ENCODE measurements at places on chromosomes 16 and 17.

DNA sequence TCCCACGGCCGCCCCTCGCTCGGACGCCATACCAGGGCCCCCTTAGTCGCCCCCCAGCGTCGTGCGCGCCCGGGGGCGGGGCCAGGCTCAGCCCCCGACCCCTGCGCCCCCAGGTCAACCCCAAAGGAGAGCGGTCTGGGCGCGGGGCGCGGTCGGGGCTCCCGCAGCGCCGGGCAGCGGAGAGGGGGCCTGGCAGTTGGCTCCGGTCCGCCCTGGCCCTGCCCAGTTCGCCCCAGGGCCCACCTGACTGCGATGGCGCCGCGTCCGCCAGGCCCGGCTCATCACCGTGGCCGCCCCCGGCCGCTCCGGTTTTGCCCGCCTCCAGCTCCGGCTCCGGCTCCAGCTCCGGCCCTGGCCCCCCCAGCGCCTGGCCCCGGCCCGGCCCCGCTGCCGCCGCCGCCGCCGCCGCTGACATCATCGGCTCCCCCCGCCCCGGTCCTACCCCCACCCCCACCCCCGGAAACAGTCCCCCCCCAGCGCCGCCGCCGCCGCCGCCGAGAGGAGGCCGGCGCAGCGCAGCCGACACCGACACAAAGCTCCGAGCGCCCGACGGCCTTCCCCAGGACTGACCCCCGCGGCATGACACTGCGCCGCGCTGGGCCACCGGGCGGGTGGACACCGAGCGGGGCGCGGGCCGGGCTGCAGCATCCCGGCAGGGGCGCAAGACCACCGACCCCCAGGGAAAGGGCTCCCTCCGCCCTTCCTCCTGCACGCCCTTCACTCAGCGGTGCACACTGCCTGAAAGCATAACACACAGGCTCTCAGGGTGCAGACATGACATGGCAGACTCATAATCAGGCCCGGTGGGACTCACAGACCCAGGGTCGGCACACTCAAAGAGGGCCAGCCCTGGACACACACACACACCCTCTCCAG, at the start of gene ZBTB4:
TSS of gene ZBTB4 (minus strand) at position 419 of the 876 bp plus-strand sequence. CDS start 12,830 bp downstream, outside the sequence.
- DNase-seq = peak; percentile 29

DNA sequence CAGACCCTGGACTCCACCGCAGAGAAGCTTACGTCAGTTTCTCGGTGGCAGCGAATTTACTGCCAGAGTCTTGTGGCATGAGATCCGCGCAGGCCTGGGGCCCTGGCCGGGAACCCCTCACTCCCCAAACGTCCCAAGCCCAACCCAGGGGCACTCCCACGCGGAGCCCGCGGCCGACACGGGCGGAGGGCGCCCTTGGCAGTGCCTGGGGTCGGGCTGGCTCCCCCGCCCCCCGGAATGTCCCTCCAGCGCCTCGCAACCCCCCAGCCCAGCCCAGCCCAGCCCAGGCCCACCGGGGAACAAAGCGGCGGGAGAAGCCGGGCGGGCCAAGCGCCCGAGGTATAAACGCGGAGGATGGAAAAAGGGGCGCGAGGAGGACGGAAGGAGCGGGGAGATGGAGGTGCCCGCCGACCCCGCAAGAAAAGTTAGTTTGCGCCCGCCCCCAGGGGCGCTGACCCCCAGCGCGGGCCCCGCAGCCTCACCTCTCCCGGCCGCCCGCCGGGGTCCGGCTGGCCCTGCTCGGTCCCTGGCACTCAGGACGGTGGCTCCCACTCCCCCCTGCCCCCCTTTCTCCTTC, 330 bp downstream of the CASKIN2 start:
- no peak for DNase-seq

- DNase-seq = no peak
Measured at GRCh38 chr16:87657621-87658192, 55.4 kb downstream of the JPH3 start.

GRCh38 chr17:1032391-1032790, 35.5 kb downstream of the TIMM22 start:
- DNase-seq = no peak

DNA sequence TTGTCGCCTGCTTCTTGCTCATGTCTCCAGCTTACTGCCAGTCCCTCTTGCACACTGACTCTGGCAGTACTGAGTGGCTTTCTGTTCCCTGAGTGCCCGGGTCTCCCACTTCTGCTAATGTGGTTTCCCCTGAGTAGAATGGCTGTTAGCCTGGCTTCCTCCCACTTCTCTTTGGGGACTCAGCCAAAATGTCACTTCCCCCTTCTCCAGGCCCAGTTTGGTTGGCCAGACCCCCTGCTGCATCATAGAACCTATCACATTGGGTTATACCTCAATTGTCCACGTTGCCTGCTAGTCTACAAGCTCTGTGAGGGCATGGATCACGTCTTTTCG, 304.4 kb downstream of the HS3ST3B1 start:
- DNase-seq = peak; percentile 81

DNA sequence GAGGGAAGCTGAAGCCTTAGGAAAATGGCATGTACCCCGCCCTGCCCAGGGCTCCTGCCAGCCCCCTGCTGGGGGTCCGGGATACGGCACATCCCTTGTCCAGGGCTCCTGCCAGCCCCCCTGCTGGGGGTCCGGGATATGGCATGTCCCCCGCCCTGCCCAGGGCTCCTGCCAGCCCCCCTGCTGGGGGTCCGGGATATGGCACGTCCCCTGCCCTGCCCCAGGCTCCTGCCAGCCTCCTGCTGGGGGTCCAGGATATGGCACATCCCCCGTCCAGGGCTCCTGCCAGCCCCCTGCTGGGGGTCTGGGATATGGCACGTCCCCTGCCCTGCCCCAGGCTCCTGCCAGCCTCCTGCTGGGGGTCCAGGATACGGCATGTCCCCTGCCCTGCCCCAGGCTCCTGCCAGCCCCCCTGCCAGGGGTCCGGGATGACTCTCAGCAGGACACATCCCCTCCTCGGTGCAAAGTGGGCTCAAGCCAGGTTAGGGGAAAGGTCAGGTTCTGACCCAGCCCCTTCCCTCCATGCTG, 43.2 kb downstream of the RPH3AL start:
- no peak for DNase-seq

DNA sequence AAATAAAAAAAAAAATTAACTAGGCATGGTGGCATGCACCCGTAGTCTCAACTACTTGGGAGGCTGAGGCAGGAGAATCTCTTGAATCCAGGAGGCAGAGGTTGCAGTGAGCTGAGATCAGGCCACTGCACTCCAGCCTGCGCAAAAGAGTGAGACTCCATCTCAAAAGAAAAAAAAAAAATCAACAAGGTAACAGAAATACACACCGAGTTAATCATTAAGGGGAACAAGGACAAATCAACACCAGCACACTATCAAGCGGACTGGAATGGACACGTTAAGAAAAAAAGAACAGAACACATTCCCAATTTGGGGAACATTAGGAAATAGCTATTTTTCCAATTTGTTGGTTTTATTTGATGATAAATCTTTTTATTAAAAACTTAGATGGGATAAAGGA, 28.4 kb upstream of the GLG1 start:
- DNase-seq = no peak

DNA sequence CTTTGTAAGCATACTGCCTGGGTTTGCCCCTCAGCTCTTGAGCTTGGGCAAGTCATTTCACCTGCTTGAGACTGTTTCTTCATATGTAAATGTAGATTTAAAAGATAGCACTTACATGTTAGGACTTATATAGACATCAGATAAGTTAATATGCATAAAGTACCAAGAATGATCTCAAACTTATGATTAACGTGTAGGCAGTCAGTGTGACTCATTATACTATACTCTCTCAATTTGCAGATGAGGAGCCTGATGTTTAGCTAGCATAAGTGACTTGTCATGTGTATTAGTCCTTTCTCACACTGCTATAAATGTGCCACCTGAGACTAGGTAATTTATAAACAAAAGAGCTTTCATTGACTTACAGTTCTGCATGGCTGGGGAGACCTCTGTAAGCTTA, 690.5 kb downstream of the KCNJ2 start:
- DNase-seq = no peak

- peak; percentile 31 for DNase-seq
Measured at GRCh38 chr16:17282247-17282646, 188.5 kb downstream of the XYLT1 start.

DNA sequence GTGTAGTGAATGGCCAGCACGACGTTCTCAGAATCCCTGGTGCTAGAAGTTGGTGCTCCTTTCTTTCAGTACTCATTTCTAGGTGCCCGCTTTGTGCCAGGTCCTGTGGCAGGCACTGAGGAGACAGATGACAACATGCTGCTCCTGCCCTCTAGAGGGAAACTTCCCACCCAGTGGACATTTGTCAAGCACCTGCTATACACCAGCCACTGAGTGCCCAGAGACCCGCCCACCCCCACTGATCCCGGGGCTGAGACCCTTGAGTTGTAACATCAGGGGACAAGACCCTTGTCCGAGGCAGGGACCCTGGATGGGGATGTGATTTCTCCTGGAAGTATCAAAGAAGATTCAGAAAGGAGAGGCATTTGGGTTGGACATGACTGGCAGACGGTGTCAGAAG, 25.1 kb downstream of the UNC13D start:
- DNase-seq = no peak

DNA sequence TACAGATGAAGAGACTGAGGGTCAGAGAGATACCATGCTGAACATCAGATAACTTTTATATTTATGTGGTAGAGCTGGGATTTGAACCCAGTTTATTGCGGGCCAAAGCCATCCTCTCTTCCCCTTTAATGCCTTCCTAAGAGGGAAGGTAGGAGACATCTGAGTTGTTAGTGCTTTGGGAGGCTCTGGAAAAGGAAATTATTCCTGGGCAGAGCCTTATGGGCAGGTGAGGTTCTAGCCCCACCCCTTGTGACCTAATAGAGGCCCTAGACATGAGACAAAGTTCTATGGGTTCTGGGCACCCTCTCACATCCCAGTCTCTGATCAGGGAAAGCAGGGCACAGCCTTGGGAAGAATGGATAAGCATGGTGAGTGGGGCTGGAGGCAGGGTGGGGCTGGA, at the start of gene C17orf50:
TSS of gene C17orf50 (plus strand) at position 301 of the 400 bp plus-strand sequence. CDS start at position 356, 55 bp downstream.
- no peak for DNase-seq

- no peak for DNase-seq
Measured at GRCh38 chr17:30534298-30534697, 57.1 kb downstream of the GOSR1 start.

GRCh38 chr17:3913531-3914311, 2.5 kb downstream of the P2RX1 start:
- peak; percentile 83 for DNase-seq

DNA sequence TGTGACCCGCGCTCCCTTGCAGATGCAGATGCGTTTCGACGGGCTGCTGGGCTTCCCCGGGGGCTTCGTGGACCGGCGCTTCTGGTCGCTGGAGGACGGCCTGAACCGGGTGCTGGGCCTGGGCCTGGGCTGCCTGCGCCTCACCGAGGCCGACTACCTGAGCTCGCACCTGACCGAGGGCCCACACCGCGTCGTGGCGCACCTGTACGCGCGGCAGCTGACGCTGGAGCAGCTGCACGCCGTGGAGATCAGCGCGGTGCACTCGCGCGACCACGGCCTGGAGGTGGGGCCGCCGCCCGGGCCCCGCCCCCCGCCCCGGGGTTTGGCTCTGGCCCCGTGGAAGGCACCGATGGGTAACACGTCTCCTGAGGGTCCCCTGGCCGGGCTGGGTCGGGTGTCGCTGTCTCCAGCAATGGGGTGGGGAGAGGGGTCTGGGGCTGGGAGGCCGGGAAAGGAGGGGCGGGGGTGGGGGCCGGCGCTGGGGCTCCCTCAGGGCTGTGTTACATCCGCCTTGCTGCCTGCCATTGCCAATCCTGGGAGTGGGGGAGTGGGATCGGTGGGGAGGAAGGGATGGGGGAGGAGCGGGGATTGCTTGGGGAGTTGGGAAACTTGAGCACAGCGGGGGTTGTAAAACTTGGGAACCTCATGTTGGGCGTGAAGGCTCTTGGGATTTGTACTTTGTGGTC, 737 bp downstream of the NUDT16L1 start:
- DNase-seq = peak; percentile 32

DNA sequence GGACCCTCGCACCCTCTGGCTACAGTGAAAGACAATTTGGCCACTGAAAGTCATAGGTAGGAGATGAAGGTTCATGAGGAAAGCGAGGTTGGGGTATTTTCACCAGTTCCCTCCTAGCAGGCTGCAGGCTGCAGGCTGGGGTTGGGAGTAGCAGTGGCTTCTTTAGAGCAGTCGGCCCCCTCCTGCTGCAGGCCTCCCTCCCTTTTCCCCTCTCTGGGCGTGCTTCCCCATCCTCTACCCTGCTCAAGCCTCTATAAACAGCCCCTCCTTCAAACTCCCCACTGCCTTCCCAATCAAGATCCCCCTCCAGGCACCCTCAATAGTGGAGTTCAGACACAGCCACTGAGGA, 41.8 kb downstream of the GAS7 start:
- no peak for DNase-seq

GRCh38 chr16:10851512-10851911, 25.5 kb upstream of the CIITA start:
- no peak for DNase-seq

DNA sequence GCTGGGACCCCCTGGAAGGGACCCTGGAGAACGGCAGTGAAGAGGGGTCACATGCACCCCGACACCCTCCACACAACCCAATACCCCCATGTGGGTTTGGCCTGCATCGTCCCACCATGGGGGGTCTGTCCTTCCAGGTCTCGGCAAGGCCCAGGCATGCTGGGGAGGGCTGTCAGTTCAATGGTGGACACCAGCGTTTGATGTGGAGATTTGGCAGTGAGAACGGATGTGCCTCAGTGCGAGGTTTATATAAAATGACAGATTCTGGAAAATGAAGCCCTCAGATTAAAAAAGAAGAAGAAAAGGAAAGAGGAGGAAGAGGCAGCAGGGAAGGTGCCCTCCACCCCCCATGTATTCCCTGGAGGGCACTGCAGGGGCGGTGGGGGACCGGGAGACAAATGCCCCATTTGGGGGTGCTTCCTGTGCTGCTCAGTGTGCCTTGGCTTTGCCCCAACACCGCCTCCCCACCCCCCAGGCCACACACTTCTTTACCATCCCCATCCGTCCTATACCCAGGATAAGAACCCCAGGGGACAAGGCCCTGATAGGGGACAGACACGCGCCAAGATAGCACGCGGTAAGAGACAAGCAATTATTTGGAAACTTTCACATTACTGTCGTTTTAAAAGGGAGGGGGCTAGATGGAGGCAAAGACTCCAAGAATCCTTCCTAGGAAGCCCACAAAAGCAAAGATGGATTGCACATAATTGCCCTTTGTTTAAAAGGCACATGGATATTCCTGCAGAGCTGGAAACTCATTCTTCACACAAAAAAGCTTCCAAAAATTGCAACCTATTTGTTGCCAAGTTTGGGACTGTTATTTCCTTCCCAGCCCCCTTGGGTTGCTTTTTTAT, 21.0 kb downstream of the RBFOX3 start:
- DNase-seq = no peak

- DNase-seq = no peak
Measured at GRCh38 chr16:54568906-54569807, 282.6 kb upstream of the IRX3 start.

- no peak for DNase-seq
Measured at GRCh38 chr17:41835214-41835799, 725 bp downstream of the NT5C3B start.

GRCh38 chr16:78102865-78103264, 3.4 kb downstream of the WWOX start:
- no peak for DNase-seq
